Urinary bladder (tissue), 4 donors: ENCODE measurements at places on chromosomes 12 and 14. TPM values are rescaled to one million over a fixed set of nuclear protein-coding genes. Genes with fewer than 3 reads are reported as not detected.

- no peak for DNase-seq
These were observed 60.3 kb upstream of the GALNT9 start for GRCh38 chr12:132389526-132390286.

GRCh38 chr14:21106176-21106497 is 5.3 kb downstream of the TMEM253 start:
- no peak for DNase-seq

DNA sequence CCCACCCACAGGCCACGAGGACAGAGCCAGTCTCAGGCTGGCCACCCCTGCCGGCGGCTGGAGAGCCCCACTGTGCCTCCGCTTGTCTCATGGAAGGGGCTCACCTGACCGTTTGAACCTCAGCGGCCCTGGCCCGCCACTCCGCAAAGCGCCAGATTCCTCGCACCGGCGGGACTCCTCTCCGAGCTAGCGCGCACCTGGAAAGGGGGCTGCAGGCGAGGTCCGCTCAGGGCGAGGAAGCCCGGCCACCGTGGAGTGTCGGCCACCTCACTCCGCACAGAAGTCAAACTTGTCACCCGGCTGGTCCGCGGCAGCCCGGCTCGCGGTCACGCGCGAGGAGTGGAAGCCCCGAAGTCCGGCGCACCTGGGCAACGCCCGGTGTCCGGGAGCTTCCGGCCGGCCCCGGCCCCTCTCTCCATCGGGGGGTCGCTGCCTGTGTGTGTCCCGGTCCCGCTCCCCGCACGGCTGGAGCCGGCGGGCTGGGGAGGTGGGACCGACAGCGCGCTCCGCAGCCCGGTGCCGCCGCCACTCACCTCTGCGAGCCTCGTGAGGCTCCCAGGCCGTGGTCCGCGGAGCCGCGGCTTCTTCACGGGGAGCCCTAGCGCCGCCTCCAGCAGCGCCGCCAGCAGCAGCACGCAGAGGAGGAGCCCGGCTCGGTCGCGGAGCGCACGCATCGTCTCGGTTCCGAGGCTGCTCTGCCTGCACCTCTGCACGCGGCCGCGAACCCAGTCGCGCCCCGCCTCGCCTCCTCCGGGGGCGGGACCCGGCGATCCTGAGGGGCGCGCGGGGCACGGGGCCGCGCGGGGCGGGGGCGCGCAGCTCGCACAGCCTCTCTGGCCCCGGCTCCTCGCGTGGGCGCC is at the start of gene ISM2:
Gene ISM2, minus strand, starts transcription at position 697 of the 860 bp plus-strand sequence. Its CDS starts 23 bp downstream, at position 674.
- DNase-seq = no peak

DNA sequence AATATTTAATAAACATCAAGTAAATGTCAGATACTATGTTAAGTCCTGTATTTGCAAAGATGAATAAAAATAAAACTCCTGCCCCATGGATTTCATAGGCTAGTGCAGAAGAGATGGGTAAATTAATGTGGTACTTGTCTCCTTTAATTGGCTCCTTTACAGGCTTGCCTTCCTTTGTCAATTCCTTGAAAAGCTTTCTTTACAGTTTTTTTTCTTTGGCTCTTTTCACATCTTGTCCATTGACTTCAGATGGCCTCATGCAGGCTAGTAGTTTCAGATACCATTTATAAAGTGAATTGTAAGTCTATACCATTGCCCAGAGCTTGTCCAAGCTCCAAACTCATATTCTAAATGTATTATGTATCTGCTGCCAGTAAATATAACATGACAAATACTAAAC is 128.7 kb upstream of the GARIN2 start:
- DNase-seq = no peak

DNA sequence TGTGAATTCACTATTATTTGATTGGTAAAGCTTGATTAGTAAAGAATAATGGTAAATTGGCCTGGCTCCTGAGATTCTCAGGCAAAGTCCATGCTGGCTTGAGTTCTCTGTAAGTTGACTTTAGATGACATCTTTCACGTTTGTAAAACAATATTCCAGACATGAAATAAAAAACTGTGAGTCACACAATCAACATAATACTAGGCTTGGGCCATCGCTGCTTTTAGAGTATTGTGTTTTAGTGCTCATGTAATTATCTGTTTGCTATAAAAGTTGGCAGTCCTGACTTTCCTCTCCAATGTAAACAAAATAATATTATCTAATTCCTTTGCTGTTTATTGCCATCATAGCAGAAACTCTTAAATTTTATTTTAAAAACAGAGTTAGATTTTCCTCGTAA is 3.9 kb upstream of the TBC1D30 start:
- no peak for DNase-seq

DNA sequence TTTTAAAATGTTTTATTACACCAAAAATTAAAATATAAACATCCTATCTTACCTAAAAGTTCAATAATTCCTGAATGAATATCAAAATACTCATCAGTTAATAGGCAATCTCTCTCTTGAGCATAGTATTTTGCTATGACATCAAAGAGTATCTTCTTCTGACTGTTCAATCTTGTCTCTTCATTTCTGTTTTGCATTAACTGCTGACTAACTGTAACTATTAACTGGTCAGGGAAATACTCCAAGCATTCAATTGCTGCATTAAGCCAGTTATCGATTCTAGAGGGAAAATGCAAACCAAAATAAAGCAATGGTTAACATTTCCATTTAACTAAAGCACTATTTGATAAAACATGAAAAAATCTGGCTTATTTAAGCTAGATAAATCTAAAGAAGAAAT is 13.4 kb downstream of the DEPDC4 start:
- DNase-seq = no peak

GRCh38 chr14:36241183-36241582 is 64.7 kb upstream of the PTCSC3 start:
- no peak for DNase-seq

DNA sequence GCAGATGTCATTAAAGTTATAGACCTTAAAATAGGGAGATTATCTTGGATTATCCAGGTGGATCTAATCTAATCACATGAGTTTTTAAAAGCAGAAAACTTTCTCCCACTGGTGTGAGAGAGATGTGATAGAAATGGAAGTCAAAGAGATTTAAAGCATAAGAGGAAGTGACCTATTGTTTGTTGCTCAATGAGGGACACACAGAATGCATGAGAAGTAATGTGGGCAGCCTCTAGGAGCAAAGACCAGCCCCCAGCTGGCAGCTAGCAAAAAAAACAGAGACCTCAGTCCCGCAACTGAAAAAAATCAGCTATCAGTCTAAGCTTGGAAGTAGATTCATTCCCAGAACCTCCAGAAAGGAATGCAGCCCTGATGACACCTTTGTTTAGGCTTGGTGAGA is 24.6 kb upstream of the ANP32D start:
- no peak for DNase-seq

DNA sequence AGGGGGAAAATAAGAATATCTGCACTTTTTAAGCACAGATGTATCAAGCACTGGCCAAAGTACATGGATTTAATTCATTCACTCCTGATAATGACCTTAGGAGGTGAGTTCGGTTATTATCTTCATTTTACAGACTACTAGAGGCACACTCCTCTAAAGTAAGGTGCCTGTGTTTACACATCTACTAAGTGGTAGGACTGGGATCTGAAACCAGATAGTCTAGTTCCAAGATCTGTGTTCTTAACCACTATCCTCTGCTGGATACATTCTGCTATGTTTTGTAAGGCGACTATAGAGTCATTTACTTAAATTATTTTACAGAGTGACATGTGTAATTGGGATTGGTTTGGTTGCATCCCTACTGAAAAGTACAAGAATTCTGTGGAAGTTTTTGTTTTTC is 175.3 kb downstream of the ESR2 start:
- DNase-seq = no peak

DNA sequence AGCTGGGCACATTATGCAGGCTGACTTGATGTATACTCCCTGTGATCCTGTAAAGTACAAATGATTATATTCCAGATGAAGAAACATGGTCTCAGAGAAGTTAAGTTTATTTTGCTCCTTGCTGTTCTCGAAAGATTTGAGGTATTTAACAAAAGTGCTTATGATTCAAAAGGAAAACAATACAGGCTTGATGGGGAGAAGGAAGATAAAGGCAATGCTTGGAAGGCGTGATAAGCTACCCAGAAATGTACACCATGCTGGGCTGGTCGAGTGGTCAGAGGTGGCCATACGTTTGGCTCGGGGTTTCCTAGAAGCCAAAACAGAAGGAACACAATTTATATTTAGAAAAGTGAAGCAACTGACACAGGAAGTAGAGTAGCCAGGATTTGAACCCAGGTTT is 201.0 kb downstream of the KTN1 start:
- DNase-seq = no peak

GRCh38 chr12:19323805-19324204 is 115.5 kb upstream of the AEBP2 start:
- peak; percentile 54 for DNase-seq

DNA sequence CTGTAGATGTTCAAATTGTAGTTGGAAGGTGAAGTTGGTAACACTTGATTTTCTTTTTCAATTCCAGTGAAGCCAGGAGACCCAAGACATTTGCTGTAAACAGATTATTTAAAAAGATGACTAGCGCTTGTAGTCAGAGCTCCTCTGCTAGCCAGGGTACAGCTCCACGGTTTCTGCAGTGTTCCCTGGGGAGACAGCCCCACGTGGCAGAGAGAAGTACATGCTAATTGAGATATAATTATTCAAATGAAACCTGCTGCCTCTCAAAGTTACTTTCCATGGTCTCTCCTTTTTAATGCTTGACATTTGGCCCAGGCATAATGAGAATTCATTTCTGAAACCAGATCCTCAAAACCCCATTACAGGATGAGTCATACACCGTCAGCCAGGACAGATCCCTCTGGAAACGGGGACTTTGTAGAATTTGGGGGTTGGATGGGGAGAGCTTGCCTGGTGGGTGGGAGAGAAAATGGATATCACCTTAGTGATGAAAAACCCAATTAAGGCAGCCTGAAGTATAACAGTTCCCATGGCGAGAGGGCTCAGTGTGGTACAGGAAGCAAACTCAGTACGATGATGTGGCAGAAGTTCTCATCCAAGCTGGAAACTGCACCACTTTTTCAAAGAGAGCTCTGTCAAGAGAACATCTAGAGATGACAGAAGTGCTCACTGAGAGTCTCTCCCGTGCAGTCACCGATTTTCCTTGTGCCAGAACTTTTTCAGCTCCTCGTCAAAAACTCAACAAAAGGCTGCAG is 637.7 kb upstream of the TMEM132C start:
- DNase-seq = no peak

GRCh38 chr14:26056036-26056616 is 541.7 kb downstream of the NOVA1 start:
- no peak for DNase-seq

DNA sequence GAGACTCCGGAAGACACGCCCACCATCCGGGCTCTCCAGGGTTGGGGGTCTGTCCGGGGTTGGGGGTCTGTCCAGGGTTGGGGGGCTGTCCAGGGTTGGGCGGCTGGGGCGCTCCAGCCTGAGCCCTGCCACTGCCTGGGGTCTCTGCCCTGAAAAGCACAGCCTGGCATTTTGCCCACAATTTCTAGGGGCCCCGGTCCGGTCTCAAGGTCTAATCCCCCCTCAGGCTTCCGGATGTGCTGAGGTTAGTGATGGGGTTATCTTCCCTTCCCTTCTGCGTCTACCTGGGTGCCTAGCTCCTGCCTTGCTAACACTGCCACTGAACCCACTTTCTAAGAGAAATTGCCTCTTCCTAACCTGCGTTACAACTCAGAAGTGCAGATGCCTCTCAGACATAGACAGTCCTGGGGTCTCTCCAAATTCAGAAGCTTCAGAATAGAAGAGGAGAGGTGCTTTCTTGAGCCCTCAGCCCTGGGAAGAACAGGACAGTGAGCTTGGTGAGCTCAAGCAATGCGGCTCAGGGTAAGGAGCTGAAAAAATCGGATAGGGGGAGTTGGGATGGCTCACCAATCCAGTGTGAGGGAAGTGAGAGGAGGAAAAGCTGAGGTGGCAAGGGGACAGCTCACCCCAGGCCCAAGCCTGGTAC is 5.7 kb downstream of the LHX5 start:
- no peak for DNase-seq

DNA sequence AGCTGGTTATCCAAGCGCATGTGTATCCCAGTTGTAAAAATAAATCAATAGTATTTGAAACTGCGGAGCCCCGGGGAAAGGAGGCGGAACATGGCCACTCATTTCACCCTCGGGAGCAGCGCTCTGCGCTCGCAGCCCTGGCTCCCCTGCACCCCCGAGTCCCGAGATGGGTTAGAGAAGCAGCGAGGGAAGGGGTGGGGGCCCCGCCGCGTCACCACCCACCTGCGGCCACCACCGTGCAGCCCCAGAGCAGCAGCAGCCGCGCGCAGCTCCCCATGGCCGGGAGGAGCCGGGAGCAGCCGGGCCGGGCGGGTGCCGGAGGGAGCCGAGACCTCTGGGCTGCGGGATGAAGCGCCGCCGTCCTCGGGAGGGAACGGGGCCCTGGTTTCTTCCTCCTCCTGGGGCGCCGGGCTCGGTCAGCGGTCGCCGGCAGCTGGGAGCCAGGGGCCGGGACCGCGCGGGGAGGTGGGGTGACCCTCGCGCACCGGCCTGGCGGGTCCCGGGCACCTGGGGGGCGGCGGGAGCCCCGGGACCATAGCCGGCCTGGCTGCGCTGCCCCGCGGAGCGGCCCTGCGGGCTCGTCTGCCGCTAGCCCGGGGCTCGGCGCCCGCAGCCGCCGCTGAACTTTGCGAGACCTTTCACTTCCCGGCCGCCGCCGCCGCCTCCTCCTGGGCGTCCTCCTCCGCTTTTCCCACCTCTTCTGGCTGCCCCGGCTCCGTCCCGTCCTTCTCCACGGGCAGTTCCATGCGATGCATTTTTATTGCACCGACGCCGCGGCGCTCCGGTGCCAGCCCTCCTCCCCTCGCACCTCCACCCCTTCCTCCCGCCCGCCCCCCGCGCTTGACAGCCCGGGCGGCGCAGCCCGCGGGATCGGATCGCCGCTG is at the start of gene NTN4:
Gene NTN4, minus strand, starts transcription at position 732 of the 884 bp plus-strand sequence. Its CDS starts 455 bp downstream, at position 277.
- DNase-seq = no peak

DNA sequence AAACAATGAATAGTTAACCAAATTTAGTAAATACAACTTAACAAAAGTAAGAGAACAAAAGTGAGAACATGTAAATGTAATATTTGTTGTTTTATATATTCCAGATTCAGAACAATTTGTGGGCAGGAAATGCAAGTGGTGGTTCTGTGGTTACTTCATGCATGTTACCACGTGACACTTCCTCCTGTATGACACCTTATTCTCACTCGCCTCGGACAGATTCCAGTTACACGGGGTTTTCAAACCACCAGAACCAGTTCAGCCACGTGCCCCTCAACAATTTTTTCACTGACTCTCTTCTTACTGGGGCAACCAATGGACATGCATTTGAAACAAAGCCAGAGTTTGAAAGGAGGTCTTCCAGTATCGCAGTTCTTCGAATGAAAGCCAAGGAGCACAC is 21.0 kb downstream of the ALX1 start:
- no peak for DNase-seq

Gene GCH1
- 5.8 TPM for total RNA-seq

Gene LALBA
- total RNA-seq = not detected

Gene TAS2R42
- total RNA-seq = not detected

Gene E2F7
- total RNA-seq = 7.2 TPM

Gene BCL2L14
- 3.4 TPM for total RNA-seq

Gene STAC3
- total RNA-seq = 13.5 TPM
